NCI-H2081 (cell line): ENCODE measurements at places on chromosomes 6 and 20.

GRCh38 chr20:23371496-23371895 is 9.5 kb downstream of the GZF1 start:
- no peak for DNase-seq

GRCh38 chr6:22237526-22237925 is 59.3 kb downstream of the PRL start:
- no peak for DNase-seq

DNA sequence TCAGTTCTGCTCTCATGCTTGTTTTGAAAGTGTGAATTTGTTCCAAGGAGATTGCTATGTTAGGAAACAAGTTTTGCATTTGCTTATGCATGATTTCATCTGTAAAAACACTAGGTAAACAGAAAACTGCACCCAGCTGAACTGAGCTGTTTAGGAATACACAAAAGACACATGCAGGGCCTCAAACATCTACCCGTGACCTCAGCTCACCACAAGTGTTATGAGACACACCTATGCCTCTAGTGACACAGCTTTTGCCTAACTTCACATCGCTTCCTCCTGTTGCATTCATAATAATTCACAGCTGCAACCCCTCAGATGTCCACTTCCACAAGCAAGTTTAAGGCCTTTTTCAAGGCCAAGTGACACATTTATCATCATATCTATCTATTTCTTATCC is 98.0 kb upstream of the SLC24A3 start:
- no peak for DNase-seq

DNA sequence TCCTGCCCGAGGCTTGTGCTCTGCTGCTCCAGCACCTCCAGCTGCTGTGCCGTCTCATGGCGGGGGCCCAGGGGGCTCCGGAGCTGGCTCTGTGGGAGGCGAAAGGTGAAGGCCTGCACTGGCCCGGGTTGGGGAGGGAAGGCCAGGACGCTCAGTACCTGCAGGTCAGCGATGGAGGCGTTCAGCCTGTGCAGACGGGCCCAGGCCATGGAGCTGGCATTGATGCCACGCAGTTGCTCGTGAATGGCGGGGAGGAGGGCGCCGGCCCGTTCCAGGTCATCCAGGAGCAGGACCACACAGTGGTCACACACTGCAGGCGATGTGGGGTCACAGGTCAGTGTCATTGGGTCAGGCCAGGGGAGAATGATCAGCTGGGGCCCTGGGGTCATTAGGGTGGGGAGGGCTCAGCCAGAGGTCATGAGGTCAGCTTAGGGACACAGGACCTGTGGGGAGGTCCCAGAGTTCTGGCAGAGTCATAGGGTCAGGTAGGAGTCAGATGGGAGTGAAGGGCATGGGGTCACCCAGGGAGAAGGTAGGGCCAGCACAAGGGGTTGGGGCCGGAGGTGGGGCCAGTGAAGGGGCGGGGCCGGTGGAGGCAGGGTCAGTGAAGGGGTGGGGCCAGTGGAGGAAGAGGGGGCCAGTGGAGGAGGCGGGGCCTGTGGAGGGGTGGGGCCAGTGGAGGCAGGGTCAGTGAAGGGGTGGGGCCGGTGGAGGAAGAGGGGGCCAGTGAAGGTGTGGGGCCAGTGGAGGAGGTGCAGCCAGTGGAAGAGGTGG is 18.0 kb downstream of the ADRM1 start:
- no peak for DNase-seq

GRCh38 chr6:104434519-104434918 is 425.2 kb downstream of the HACE1 start:
- no peak for DNase-seq

DNA sequence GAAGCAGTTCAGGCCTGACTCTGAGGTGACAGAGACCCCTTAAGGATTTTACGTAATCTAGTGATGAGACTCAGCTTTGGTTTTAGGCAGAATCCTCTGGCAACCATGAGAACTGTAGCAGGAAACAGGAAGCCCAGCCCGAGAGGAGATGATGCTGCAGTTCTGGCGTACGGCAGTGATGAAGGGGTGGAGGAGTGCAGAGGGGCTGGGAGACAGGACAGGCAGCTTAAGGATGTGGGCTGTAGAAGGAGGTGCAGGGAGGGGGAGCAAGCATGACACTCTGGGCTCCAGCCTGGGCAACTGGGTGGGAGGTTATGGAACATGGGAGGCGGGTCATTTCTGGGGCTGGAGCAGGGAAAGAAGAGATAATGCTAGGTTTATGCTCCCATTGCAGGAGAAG is 67.1 kb downstream of the LRFN2 start:
- DNase-seq = no peak

DNA sequence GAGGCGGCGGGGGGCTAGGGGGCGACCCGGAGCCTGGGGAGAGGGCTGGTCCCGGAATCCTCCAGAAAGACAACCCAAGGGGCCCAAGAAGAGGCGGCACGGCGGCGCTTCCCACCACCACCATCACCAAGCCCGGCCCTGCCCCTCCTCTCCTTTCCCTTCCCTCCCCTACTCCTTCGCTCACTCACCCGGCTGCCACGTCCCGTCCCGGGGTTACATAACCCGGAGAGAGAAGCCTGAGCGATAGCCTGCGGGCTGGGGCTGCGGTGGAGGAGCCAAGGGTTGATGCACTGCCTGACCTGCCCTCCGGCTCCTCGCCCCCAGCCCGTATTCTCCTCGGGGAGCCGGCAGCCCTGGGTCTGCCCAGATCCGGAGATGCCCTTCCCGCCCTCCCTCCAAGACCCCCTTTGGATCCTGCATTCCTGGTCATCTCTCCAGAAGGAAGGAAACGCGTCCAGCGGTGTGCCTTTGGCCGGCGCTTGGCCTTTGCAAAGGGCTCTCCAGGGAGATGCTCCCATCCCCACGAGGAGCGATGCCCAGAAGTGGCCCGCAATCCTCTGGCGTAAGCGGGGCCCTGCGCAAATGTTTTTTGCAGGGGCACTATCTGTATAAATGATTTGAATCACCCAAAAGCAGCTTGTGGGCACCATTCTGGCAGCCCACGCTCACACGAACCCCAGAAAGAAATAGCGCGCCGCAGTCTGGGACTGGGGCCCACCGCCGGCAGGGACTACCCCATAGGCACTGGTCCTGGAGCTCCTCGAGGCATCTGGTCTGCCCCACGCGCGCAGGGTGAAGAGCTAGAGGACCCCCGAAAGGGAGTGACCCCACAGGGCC is 4.6 kb upstream of the CPXM1 start:
- no peak for DNase-seq

GRCh38 chr6:148107911-148108310 is 234.7 kb upstream of the SASH1 start:
- no peak for DNase-seq

- no peak for DNase-seq
These were observed 81.3 kb upstream of the ASCC3 start for GRCh38 chr6:100962466-100962865.

- no peak for DNase-seq
These were observed 16.6 kb downstream of the NRSN2 start for GRCh38 chr20:363319-364078.

GRCh38 chr6:49269190-49269589 is 193.9 kb downstream of the MMUT start:
- no peak for DNase-seq

DNA sequence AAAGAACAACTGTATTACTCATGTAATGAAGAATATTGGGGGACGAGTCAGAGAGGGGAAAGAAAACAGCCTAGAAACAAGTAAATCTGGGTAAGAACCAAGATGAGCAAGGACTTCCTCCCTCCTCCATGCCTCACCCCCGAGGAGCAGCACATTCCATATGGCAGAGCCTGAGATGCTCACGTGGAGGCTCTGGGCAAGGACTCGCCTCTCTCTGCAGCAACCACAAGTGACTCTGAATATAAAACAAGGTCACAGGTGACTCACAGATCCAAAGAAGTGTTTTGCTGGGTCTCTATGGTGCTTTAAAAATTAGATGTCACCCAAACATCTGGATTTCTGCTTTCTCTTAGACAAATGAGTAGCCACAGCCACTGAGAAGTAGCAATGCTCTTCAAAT is 453.0 kb upstream of the SULF2 start:
- no peak for DNase-seq

- DNase-seq = no peak
These were observed 92.7 kb downstream of the CD40 start for GRCh38 chr20:46210672-46211330.

- DNase-seq = no peak
These were observed 57.7 kb downstream of the OGFRL1 start for GRCh38 chr6:71346334-71346694.

GRCh38 chr6:51077821-51078518 is 259.3 kb downstream of the TFAP2B start:
- DNase-seq = no peak

- DNase-seq = no peak
These were observed 50.6 kb upstream of the SLC32A1 start for GRCh38 chr20:38673725-38674091.

GRCh38 chr20:57662456-57663240 is 42.4 kb upstream of the ZBP1 start:
- no peak for DNase-seq

DNA sequence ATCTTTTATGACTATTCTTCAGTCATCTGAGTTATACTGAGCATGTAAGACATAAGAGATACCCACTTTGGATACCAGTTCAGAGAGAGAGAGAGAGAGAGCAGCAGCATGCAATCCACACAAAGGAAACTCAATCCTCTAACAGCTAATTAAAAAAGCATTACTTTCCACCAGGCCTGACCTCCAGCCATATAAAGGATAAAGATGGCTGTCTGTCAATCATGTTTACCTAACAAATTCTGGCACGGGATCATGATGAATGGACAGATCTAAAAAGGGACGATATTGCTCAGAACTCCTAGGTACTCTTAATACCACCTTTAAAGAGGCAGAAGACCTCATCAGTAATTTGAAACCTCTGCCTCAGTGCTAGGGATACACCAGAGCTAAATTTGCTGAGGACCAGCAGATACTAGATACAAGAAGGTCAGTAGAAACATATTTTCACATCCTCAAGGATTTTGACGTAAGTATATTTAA is 159.2 kb downstream of the RPS12 start:
- peak; percentile 53 for DNase-seq

DNA sequence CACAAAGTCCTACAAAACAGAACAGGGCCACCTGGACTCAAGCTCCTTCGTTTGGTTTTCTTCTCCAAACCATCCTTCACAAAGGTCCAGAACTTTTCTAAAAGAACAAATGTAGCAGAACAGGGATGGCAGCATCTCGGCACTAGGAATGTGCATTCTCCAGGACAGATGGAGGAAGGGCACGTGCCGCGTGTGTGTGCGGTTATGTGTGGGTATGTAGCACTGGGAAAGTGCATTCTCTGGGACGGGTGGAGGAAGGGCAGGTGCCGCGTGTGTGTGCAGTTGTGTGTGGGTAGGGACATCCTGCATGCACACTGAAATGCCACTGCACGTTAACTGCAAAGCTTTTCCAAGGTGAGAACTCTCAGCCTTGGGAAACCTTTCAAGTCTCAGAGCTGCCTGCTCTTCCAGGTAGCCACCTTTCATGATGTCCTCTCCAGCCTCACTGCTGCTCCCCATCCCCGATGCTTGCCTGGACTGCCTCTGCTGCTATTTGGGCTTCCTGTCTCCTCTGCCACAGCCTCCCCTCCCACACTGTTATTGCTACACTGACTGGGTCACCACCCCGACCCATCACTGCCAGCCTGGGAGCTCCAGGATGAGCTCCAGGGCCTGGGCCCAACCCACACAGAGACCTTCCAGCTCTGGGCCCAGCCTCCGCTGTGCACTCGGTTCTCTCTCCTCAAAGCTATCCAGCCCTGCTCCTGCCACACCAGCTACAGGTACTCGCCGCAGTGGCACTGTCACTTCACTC is 47.6 kb downstream of the EZR start:
- no peak for DNase-seq

- peak; percentile 64 for DNase-seq
These were observed 1.4 kb downstream of the GMPR start for GRCh38 chr6:16239798-16240123.

- no peak for DNase-seq
These were observed 159.6 kb downstream of the TMEM200A start for GRCh38 chr6:130525408-130525807.

- DNase-seq = no peak
These were observed 84.3 kb upstream of the MEI4 start for GRCh38 chr6:77568570-77568969.

GRCh38 chr6:138331444-138331843 is 46.3 kb upstream of the SMIM28 start:
- DNase-seq = no peak

- no peak for DNase-seq
These were observed 124.3 kb downstream of the DLL1 start for GRCh38 chr6:170166511-170167122.

GRCh38 chr6:33317419-33317668 is 200 bp downstream of the ZBTB22 start:
- no peak for DNase-seq

- no peak for DNase-seq
These were observed at the start of gene TAGAP for GRCh38 chr6:159044899-159045727. Gene TAGAP, minus strand, starts transcription at chr6:159044991. Its CDS starts 845 bp downstream, at chr6:159044146.

- DNase-seq = no peak
These were observed 2.8 kb downstream of the PREX1 start for GRCh38 chr20:48824830-48825565.

- DNase-seq = no peak
These were observed 232.8 kb downstream of the ZNF217 start for GRCh38 chr20:53360852-53361251.
